Thoracic aorta (tissue), 2 donors: ENCODE measurements at places on chromosomes 7 and 10. TPM values are rescaled to one million over a fixed set of nuclear protein-coding genes. Genes with fewer than 3 reads are reported as not detected.
A peak's percentile ranks its signal among the peaks of the same experiment; 100 is the strongest.

GRCh38 chr10:33099748-33100147 is 141.7 kb upstream of the ITGB1 start:
- no peaks in the 10 kb centered on the region for H3K27me3 ChIP-seq
- H3K27ac ChIP-seq = no peak overlapping the region
- no peaks in the 10 kb centered on the region for H3K36me3 ChIP-seq
- H3K4me3 ChIP-seq = no peak overlapping the region

DNA sequence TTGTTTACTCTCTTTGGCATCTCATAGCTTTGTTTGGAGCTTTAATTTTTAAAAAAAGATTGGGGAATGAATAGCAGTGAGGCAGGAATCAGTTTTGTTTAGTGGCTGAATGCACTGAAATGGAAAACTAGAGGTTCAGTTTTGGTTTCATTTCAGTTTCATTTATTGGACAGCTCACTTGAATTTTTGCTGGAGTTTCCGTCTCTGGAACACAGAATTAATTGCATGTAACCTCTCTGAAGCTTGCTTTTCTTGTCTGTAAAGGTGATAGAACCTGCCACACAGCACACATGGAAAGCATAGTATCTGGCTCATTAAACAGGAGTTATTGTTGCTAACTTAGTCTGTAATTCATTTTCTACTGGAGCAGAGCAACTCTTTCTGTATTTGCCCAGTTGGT is 7.1 kb downstream of the GRM8 start:
- no peak for DNase-seq
- no peaks in the 10 kb centered on the region for H3K4me1 ChIP-seq
- no peak overlapping the region for H3K27ac ChIP-seq

- no peak for DNase-seq
- H3K4me1 ChIP-seq = peaks cover 9% of the 10 kb centered on the region
- no peaks in the 10 kb centered on the region for H3K36me3 ChIP-seq
- H3K27ac ChIP-seq = no peak overlapping the region
Observed at GRCh38 chr7:150981644-150982043, 3.5 kb upstream of the KCNH2 start.

GRCh38 chr10:60778971-60779796 is 906 bp downstream of the CDK1 start:
- no peak for DNase-seq
- H3K27ac ChIP-seq = no peak overlapping the region
- H3K27me3 ChIP-seq = no peaks in the 10 kb centered on the region
- H3K36me3 ChIP-seq = no peaks in the 10 kb centered on the region
- H3K4me3 ChIP-seq = peak overlapping the region; percentile 82

DNA sequence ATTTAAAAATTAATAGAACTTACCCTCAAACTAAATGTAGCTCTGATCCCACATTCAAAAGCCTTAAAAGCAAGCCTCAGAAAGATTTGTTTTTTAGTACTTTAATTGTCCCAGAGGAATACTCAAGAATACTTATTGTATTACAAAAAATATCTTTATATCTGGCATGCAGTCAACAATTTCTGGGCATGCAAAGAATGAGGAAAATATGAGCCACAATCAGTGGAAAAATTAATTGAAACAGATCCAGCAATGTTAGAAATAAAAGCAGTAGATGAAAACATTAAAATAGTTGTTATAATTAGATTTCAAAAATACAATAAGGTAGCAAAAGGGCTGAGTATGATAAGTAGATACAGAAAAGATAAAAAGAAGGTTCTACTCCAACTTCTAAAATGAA is 154.7 kb downstream of the PON1 start:
- H3K27ac ChIP-seq = no peak overlapping the region
- H3K4me1 ChIP-seq = no peaks in the 10 kb centered on the region
- no peak overlapping the region for H3K4me3 ChIP-seq
- no peaks in the 10 kb centered on the region for H3K27me3 ChIP-seq
- H3K36me3 ChIP-seq = no peaks in the 10 kb centered on the region
- DNase-seq = no peak

GRCh38 chr10:101778781-101779543 is 3.0 kb upstream of the FGF8 start:
- peaks cover 55% of the 10 kb centered on the region for H3K4me1 ChIP-seq
- no peaks in the 10 kb centered on the region for H3K36me3 ChIP-seq
- no peak overlapping the region for H3K27ac ChIP-seq
- no peak for DNase-seq
- H3K27me3 ChIP-seq = peaks cover 8% of the 10 kb centered on the region

DNA sequence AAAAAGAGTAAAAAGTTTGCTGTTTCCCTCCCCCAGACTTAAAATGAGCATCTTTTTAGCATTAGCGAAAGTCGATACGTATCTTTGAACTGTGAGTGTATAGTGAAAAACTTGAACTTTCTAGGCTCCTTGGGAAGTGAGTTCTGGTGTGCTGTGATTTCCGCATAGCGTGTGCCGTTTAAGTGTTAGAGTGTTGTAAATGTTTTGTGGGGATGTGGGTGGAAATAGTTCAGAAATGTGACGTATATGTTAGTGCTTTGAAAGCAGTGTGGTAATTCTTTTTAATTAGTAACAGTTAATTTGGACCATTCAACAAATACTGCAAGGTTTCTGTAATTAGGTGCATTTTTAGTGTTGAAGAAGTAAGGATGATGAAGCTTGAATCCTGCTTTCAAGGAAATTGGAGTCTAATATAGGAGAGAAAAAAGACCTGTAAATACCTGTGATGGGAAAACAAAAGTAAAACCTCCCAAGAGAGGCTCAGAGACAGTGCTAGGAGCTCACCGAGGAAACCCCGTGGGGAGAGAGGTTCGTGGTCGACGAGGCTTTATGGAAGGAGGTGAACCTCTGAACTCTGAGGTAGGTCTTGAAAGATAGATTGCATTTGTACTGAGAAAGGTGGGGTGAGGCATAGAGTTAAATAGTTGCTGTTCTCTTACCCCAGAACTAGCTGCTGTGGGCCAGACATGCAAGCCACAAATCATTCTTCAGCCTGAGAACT is 40.8 kb downstream of the RBM33 start:
- H3K4me1 ChIP-seq = no peaks in the 10 kb centered on the region
- no peak overlapping the region for H3K27ac ChIP-seq
- H3K4me3 ChIP-seq = no peak overlapping the region
- peaks cover 18% of the 10 kb centered on the region for H3K36me3 ChIP-seq
- no peak for DNase-seq

TEX47 gene
- total RNA-seq = not detected

TMEM213 gene
- not detected for total RNA-seq

POLR2J gene
- total RNA-seq = 22.9 TPM

WNT8B gene
- not detected for total RNA-seq

GIMAP2 gene
- total RNA-seq = 18.0 TPM

STK32C gene
- total RNA-seq = 1.1 TPM
